ENCODE measurements at places on chromosomes 6 and 20.
A peak's percentile ranks its signal among the peaks of the same experiment; 100 is the strongest.

GRCh38 chr6:19734519-19734918, 102.7 kb upstream of the ID4 start:
- no peaks in the 10 kb centered on the region for H3K4me1 ChIP-seq
- no peak overlapping the region for H3K27ac ChIP-seq
- H3K36me3 ChIP-seq: no peaks in the 10 kb centered on the region
- H3K4me3 ChIP-seq: no peak overlapping the region
- DNase-seq: no peak
- no peaks in the 10 kb centered on the region for H3K27me3 ChIP-seq

GRCh38 chr20:38892091-38892981, 33.9 kb upstream of the FAM83D start:
- no peak overlapping the region for H3K4me3 ChIP-seq
- peaks cover 19% of the 10 kb centered on the region for H3K27me3 ChIP-seq
- no peak overlapping the region for H3K27ac ChIP-seq

DNA sequence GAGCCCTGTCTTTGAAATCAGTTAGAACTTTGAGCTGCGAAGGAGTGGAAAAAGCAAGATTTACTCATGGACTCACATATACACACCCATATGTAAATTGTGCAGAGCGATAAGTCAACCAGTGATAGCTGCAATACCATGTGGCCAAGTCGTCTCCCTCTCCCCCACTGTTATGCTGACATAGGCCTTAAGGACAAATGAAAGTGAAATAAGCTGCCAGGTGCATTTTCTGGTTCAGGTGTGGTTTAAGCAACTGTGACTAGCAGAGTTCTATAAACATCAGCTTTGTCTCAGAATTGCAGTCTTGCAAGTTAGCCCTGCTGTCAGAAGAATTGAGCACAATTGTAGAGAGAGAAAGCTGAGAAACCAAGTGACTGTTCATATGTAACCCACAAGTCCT, 9.6 kb downstream of the FAM83B start:
- H3K36me3 ChIP-seq: no peaks in the 10 kb centered on the region
- no peaks in the 10 kb centered on the region for H3K27me3 ChIP-seq
- H3K27ac ChIP-seq: peak overlapping the region; percentile 77
- no peak overlapping the region for H3K4me3 ChIP-seq
- peaks cover 11% of the 10 kb centered on the region for H3K4me1 ChIP-seq
- DNase-seq: peak; percentile 98

- H3K27me3 ChIP-seq: peaks cover 4% of the 10 kb centered on the region
- H3K36me3 ChIP-seq: no peaks in the 10 kb centered on the region
- H3K27ac ChIP-seq: no peak overlapping the region
- no peaks in the 10 kb centered on the region for H3K4me1 ChIP-seq
Measured at GRCh38 chr6:4677011-4677750, 99.0 kb upstream of the CDYL start.

GRCh38 chr20:21808863-21809664, 103.6 kb downstream of the PAX1 start:
- no peaks in the 10 kb centered on the region for H3K4me1 ChIP-seq
- H3K27ac ChIP-seq: no peak overlapping the region
- no peaks in the 10 kb centered on the region for H3K27me3 ChIP-seq
- H3K4me3 ChIP-seq: no peak overlapping the region
- H3K36me3 ChIP-seq: no peaks in the 10 kb centered on the region

DNA sequence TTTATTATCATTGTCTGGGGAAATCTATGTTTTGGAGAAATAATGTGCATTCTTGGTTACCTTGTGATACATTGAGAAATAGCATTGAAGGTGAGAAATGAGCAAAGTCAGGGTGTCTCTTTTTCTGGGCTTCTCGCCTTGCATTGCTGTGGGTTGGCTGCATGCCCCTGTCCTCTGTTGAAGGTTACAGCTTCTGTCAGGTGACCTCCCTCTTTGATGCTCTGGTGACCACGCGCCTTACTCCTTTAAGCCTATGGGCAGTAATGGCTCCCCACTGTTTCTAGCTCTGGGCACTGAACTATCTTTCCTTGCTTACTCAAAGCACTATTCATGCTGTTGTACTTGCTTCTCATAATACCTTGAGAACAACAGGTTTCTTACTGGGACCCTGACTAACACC, 14.6 kb downstream of the ADGRB3 start:
- no peaks in the 10 kb centered on the region for H3K27me3 ChIP-seq
- H3K4me3 ChIP-seq: no peak overlapping the region
- no peaks in the 10 kb centered on the region for H3K4me1 ChIP-seq
- no peak for DNase-seq

GRCh38 chr6:38113825-38114576, 294.5 kb downstream of the ZFAND3 start:
- H3K4me3 ChIP-seq: no peak overlapping the region
- no peak overlapping the region for H3K27ac ChIP-seq
- peaks cover 17% of the 10 kb centered on the region for H3K36me3 ChIP-seq
- DNase-seq: no peak
- H3K4me1 ChIP-seq: peaks cover 27% of the 10 kb centered on the region

DNA sequence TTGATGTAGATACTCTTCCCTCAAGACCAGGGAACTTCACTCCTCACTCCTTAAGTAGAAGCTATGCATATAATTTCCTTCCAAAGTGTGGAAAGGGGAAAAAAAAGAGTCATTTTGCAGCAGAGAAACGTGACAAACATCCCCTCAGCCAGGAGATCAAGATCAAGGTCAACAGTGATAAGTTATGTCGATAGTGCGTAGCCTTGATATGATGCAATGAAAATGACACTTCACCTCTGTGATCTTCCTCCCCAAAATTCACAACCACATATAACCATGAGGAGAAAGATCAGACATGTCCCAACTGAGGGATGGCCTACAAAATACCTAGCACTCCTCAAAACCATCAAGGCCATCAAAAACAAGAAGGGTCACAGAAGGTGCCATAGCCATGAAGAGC, 160.4 kb upstream of the MYLIP start:
- peaks cover 10% of the 10 kb centered on the region for H3K4me1 ChIP-seq
- no peak overlapping the region for H3K27ac ChIP-seq
- no peaks in the 10 kb centered on the region for H3K27me3 ChIP-seq
- H3K36me3 ChIP-seq: no peaks in the 10 kb centered on the region
- no peak for DNase-seq
- H3K4me3 ChIP-seq: no peak overlapping the region

DNA sequence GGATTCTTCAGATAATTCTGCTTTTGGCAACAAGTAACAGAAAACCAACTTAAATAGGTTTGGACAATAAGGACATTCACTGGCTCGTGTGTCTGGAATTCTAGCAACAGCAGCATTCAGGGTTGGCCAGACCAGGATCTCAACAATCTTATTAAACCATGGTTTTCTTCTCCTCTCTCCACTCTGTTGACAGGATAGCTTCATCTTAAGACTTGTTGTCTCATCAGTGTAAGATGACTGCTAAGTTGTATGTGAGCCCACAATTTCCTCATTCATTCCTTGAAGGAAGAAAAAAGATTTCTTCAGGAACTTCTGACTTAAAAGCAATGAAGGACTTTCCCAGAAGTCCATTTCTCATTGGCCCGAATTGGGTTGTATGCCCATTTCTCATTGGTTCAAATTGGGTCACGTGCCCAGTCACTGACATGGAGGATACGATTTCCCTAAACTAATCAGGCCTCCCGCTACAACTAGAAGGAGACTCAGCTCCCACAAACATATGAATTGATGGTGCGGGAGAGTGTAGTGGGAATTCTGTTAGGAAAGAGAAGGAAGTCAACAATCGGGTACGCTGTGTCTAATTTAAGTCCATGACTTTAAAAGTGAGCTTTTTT, 83.7 kb downstream of the SLC22A3 start:
- H3K27ac ChIP-seq: no peak overlapping the region
- H3K4me3 ChIP-seq: no peak overlapping the region
- no peaks in the 10 kb centered on the region for H3K36me3 ChIP-seq
- no peak for DNase-seq
- H3K27me3 ChIP-seq: no peaks in the 10 kb centered on the region
- H3K4me1 ChIP-seq: no peaks in the 10 kb centered on the region

- peaks cover 45% of the 10 kb centered on the region for H3K36me3 ChIP-seq
- peaks cover 86% of the 10 kb centered on the region for H3K4me1 ChIP-seq
- H3K27me3 ChIP-seq: no peaks in the 10 kb centered on the region
- H3K4me3 ChIP-seq: no peak overlapping the region
- no peak for DNase-seq
Measured at GRCh38 chr6:39221115-39221514, 8.2 kb downstream of the KCNK5 start.

DNA sequence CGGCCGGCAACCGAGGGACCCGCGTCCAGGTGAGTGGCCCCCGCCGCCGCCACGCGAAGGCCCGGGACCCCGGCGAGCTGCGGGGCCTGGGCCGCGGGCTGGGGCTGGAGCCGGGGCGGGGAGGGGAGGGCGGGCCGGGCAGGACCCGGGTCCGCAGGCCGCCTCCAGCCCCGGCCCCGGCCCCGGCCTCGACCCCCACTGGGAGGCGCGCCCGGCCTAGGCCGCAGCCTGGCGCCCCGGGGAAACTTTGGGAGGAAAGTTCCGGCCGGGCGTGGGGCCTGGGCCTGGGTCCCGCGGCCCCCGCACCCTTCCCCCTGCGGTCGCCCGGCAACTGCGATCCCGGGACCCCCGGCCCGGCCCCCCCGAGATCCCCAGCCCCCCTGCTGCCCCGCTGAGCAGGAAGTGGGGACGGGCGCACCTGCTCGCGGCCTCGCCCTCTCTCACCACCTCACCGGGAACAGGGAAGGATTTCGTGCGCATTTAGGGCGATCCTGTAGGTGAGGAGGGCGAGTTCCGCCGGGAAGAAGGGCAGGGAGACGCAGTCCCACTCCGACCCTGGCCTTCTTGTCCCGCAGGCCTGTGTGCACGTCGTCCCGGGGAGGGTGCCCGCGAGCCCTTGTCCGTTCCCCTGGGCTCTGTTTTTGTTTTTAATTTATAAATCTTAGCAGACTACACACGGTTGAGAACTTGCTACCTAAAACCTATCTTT, 402 bp downstream of the OSBPL2 start:
- peaks cover 13% of the 10 kb centered on the region for H3K4me1 ChIP-seq
- H3K4me3 ChIP-seq: peak overlapping the region; percentile 67
- H3K36me3 ChIP-seq: peaks cover 17% of the 10 kb centered on the region
- no peak for DNase-seq
- H3K27ac ChIP-seq: peak overlapping the region; percentile 13
- no peaks in the 10 kb centered on the region for H3K27me3 ChIP-seq

DNA sequence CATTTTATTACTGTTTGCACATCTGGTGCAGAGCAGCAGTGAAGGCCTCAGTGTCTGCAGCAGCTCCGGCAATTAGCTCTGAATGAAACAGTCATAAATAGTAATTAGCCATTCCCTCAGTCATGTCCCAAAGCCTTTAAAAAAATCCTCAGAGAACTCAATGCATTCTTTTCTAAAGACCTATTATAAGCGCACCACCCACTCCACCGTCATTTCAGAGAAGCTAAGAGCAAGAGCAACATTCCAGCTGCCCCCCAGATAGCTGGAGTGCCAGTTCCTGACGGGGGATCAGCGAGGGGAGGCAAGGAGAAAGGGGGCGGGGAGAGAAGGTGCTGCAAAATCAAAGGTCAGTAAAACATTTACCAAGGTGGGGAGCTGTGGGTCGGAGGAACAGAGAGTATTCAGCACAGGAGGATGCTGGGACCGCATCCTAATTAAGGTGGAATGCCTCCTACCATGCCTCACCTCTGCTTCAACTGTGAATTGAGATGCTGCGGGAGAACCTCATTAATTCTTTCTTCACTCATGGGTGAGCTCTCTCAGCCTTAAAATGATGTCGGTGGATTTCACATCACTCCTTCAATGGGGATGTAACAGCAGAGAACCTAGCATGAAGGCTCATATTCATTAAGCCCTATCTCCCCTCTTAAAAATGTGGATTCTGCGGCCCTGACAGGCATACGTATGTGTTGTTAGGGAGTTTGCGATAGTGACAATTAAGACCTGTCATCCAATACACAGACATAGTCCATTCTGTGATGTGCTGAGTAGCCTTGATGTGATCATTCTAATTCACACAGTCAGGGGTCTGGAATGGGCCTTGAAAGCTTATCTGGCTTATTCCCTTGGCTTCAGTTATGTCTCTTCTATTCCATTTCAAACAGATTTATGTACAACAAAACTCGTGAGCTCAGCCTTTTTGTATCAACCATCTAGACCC, 469.5 kb upstream of the NRSN1 start:
- DNase-seq: peak; percentile 58
- peaks cover 30% of the 10 kb centered on the region for H3K4me1 ChIP-seq
- no peaks in the 10 kb centered on the region for H3K27me3 ChIP-seq
- no peak overlapping the region for H3K4me3 ChIP-seq

- H3K4me3 ChIP-seq: peak overlapping the region; percentile 38
- H3K27ac ChIP-seq: peak overlapping the region; percentile 74
- DNase-seq: no peak
- H3K27me3 ChIP-seq: no peaks in the 10 kb centered on the region
- peaks cover 23% of the 10 kb centered on the region for H3K4me1 ChIP-seq
- no peaks in the 10 kb centered on the region for H3K36me3 ChIP-seq
Measured at GRCh38 chr20:3167738-3168078, 5.6 kb downstream of the LZTS3 start.

DNA sequence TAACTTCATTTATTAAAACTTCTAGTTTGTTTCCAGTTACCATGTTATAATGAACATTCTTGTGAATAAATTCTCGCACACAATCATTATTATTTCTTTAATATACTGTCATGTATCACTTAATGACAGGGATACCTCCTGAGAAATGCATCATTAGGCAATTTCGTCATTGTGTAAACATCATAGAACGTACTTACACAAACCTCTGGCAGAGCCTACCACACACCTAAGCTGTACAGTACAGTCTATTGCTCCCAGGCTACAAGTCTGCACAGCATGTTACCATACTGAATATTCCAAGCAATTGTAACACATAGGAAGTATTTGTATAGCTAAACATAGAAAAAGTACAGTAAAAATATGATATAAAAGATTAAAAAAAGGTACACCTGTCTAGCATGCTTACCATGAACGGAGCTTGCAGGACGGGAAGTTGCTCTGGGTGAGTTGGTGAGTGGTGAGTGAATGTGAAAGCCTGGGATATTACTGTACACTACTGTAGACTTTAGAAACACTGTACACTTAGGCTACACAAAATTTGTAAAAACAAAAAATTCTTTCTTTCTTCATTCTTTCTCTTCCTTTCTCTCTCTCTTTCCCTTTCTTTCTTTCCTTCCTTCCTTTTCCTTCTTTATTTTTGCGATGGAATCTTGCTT, 268.2 kb upstream of the SOX4 start:
- no peak for DNase-seq
- no peak overlapping the region for H3K27ac ChIP-seq
- H3K4me1 ChIP-seq: no peaks in the 10 kb centered on the region
- H3K4me3 ChIP-seq: no peak overlapping the region

Data from large intestine (tissue), 12 donors.